Stimulated activated naive CD4-positive, alpha-beta T cell (primary cell): ENCODE measurements at places on chromosomes 3 and 15.

- DNase-seq, result no peak
These were observed 491.5 kb upstream of the TGFBR2 start for GRCh38 chr3:30114918-30115317.

DNA sequence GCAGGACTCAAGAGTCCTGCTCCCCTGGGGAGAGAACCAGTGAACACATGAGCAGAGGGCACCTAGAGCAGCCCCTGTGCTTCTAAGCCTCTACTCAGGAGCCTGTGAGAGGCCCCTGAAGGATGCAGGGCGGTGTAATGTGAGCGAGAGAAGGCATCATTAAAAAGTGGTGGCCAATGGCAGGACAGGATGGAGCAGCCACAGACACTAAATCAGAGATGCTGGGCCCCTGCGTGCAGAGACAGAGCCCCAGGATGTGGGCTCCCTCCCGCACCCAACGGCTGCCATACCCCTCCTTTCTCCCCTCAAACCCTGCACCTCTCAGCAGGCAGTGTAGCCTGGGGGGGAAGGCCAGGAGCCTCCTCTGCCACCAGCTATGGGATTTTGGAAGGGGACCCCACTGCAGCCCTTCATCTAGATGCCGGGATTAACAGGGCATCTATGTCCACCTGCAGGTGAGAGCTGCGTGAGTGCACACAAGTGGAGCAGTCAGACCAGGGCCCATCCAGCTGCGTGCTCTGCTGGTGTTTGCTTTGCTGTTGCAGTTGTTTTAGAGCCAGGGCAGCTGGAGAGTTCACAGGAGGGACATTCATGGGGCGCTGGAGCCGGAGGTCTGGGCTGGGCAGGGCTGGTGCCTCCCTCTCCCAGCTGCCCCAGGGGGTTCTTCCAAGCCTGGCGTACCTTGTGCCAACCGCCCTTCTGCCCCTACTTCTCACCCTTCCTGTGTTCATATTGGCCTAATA is 5.1 kb upstream of the IQSEC1 start:
- no peak for DNase-seq

DNA sequence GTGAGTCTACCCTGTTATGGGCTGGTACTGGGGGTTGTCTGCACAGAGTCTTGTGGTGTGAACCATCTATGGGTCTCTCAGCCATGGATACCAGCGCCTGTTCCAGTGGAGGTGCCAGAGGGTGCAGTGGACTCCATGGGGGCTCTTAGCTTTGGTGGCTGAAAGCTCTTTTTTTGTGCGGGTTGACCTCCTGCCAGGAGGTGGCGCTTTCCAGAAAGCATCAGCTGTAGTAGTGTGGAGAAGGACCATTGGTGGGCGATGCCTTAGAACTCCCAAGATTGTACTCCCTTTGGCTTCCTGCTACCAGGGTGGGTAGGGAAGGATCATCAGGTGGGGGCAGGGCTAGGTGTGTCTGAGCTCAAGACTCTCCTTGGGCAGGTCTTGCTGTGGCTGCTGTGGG is 602.6 kb downstream of the RSL24D1 start:
- DNase-seq, result no peak

- DNase-seq, result no peak
These were observed 155.6 kb downstream of the GOLGA6L4 start for GRCh38 chr15:84391191-84391590.

GRCh38 chr3:159787794-159788205 is 200.8 kb upstream of the IL12A start:
- DNase-seq, result no peak

GRCh38 chr15:66459818-66460615 is 37.5 kb downstream of the SNAPC5 start:
- no peak for DNase-seq

GRCh38 chr3:190197346-190197763 is 76.7 kb upstream of the P3H2 start:
- DNase-seq, result no peak

DNA sequence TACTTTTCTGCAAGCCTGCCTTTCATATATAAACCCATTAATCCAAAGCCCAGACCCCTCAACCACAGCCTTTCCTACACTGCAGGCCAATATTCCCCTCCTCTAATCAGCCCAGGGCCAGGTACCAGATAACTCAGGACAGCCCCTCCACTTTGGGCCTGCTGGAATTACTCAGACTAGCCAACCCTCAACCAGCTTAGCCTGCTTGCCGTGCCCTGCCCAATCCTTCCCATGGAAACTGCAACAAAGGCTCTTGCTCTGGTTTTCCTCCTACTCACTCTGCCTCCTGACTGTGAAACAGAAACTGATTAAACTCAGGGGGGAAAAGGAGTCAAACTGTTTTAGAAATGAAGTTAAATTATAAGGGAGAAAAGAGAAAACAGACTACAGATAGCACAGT is 248.1 kb downstream of the KLF13 start:
- no peak for DNase-seq

GRCh38 chr15:69653306-69653705 is 200.7 kb downstream of the RPLP1 start:
- DNase-seq, result no peak

DNA sequence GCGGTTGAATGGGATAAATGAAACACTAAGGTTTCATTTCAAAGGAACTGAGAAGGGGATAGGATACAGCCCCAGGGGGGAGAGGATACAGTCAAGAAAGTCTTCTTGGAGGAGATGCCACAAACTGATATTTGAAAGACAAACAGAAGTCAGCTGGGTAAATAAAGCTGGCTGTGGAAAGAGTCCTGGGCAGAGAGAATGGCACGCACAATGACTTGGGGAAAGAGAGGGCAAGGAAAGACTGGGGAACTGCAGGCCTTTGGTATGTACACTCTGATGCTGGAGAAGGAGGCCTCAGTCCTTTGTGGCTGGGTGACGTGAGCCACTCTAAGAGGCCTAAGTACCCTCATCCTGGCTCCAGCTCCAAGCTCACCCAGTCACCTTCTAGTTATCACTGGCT is 45.2 kb upstream of the LMCD1 start:
- no peak for DNase-seq

DNA sequence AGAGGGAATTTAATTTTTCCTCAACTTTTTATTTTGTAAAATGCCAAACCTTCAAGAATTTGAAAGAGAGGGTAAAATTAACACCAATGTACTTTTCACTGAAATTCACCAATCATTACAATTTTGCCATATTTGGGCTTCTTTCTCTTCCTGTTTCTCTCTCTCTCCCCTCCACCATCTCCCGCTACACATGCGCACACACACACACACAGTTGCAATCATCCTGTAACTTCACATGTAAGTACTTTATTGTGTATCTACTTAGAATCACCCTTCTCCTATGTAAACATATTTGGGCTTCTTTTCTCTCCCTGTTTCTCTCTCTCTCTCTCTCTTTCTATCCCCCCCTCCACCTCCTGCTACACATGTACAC is 7.4 kb downstream of the ARL14 start:
- no peak for DNase-seq

- no peak for DNase-seq
These were observed 20.9 kb downstream of the FSTL1 start for GRCh38 chr3:120429921-120430361.

DNA sequence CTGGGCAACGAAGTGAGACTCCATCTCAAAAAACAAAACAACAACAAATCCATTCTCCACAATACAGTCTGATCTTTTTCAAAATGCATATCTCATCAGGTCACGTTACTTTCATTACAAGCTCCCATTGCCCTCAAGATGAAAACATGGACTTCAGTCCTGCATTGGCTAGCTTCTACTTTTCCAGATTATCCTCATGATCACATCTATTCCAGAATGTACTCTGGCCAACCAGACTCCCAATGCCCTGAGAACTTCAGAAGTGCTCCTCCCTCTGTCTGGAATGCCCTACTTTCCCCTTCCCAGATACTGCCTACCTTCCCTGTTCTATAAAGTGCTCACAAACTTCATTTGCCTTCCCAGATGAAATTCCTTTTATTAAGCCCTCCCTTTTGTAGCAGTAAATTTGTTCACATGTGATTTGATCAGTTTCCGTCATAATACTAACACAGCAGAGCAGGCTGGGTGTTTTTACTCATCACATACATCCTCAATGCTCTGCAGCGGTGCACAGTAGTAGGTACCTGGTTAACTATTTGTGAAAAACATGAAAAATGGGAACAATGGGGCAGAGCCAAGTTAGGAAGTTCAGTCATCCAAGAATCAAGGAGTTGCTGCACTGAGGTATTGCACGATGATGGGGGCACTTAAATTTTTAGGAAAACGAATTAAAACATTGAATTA is 5.3 kb downstream of the RPL22L1 start:
- no peak for DNase-seq

- no peak for DNase-seq
These were observed 2.6 kb upstream of the AGBL1 start for GRCh38 chr15:86077070-86077469.

DNA sequence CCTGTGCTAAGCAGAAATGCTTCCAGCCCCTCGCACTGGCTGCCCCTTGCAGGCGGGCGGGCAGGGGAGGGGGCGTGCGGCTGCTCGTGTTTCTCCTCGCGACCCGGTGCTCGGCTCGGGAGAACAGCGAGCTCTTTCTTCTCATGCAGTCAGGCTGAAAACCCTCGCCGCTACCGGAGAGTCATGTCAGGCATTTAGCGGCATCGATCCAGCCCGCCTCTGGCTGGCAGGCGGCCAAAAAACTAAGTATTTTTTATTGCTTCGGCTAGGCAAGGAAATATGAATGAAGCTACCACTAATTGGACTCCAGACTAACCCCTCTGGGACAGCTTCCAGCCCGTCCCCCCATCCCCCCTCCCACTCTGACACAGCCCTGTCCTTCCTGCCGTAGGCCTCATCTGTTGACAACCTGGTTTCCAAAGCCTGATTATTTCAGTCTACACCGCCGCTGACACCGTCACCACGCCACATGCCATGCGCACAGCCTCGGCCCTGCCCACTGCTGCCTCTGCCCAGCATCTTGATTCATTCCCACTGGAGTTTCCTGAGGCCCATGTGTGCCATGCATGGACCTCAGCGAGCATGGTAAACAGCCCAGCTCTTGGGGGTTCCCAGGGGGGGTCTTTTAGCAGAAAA is 35.3 kb downstream of the TLE3 start:
- no peak for DNase-seq

GRCh38 chr3:142586803-142587406 is 8.4 kb upstream of the ATR start:
- DNase-seq, result peak; percentile 19

DNA sequence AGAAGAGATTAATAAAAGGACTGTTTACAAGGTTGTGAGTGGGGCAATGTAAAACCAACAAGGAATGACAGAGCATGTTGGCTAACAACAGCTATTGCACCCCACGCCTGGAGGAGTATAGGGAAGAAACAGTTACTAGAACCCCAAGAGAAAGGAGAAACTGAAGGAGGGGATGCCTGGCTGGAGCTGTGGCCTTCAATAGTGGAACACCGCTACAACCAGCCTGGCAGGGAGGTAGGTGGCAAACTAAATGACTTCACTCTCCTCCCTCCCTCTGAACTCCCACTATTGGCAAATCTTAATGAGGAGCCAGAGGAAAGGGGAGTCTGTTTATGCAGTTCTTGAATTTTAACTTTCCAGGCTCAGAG is 7.2 kb upstream of the CD47 start:
- no peak for DNase-seq

- DNase-seq, result peak; percentile 63
These were observed 18.4 kb downstream of the CCK start for GRCh38 chr3:42247576-42248027.

- no peak for DNase-seq
These were observed 8.4 kb downstream of the ARMC8 start for GRCh38 chr3:138195481-138195880.

GRCh38 chr3:17322106-17322793 is 420.2 kb downstream of the TBC1D5 start:
- no peak for DNase-seq

DNA sequence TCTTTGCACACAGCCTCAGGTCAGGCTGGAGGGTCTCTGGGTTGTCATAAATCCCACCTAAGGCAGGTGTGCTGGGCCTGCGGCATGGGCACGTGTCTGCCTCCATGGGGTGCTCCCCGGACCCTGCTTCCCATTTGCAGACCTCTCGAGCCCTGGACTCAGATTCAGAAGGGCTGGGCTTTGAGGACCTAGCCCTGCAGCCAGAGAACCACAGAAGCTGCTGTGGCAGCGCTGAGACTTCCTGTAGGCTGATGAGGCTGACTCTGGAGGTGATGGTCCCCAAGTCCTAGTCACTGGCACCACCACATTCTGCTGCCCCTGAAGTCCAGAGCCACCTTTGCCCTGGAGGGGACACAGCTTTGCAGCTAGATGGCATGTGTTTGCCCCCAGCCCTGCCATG is 156.4 kb downstream of the LRRC28 start:
- no peak for DNase-seq

DNA sequence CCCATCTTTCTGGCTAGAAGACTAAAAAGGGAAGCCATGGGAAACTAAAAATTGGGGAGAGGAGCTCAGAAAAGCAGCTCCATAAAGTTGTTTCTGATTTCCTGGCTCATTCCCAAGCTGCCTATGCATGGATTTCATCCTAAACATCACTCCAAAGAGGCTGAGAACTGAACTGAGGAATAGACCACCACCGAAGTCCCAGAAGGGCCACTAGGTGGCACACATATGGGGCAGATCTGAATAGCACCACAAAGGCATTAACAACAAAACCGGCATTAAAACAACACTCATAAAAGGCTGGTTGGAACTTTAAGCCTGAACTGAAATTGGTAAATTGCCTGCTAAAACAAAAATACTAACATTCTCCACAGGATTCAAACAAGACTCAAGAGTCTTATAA is 106.3 kb downstream of the PLD1 start:
- DNase-seq, result no peak

GRCh38 chr15:76346669-76347481 is 10.3 kb downstream of the ISL2 start:
- peak; percentile 15 for DNase-seq

GRCh38 chr3:52359116-52359855 is 43.2 kb downstream of the DNAH1 start:
- no peak for DNase-seq

DNA sequence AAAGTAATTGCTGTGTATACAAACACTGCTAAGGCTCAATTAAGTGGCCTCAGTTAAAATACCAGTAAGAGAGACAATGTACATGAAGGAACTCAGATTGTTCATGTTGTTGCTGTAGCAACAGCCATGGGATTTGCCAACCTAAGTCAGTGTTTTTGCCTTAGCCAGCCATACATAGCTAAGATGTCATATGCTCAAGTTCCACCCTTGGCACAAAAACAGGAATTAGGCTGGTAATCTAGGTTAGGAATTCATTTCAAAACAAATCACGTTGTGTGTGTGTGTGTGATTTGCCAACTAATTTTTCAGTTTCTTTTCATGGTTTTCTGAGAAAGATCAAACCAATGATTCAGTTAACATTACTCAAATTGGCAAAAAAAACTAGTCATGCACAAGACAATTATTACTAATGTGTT is 143.7 kb upstream of the KCNMB2 start:
- DNase-seq, result no peak

GRCh38 chr15:43775411-43775965 is 1.3 kb downstream of the ELL3 start:
- no peak for DNase-seq

DNA sequence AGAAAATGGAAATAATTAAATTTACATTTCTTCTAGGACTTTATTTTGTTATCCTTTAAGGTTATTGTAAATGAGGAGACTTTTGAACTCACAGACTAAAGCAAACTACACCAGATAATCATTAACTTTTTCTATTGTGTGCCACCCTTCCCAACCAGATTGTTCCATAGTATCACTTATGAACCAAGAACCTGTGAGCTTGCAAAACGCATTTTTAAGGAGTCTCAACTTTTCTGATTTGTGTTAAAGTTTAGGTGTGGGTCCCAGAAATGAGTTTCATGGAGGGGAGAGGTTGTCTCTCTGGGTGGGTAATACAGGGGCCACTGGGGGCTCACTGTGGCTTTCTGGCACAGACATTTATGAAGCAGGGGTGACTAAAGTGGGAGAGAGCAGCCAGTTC is 75.7 kb downstream of the IGF1R start:
- DNase-seq, result no peak
